ENCODE measurements at places on chromosomes 2 and 18.

DNA sequence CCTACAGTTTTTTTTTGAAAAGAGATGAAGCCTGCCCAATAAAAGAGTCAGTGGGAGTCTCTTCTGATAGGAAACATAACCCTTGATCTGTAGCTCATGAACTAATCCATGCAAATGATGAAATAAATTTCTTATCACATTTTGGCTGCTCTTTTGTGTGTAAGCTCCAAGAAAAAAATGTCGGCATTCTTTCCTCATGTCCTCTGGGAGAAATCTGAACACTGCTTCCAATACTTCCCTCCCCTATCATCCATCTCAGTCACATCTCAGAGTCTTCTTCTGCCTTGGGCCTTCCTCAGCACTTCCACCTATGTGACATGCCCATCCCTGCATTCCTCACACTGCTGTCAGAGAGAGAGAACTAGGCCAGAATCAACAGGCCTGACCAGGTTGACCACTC lies 395.7 kb upstream of the ST6GAL2 start:
- no peak for DNase-seq

- no peak for DNase-seq
Observed at GRCh38 chr2:80568011-80568410, 263.5 kb upstream of the LRRTM1 start.

DNA sequence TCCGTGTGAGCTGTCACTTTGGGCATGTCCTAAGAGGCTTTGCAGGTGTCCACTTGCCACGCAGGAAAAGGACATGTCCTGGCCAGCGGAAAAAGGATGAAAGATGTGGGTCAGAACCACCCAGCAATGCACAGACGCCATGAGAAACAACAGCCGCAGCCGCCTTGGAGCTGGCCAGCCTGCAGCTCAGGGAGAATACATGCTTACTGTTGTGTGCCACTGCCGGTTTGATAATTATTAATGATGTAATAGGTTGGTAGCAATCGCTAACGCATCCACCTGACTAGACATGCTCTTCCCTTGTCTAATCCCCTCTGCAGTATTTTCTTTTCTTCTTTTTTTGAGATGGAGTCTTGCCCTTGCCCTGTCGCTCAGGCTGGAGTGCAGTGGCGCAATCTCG lies 221.7 kb downstream of the HAUS1 start:
- DNase-seq, result no peak

DNA sequence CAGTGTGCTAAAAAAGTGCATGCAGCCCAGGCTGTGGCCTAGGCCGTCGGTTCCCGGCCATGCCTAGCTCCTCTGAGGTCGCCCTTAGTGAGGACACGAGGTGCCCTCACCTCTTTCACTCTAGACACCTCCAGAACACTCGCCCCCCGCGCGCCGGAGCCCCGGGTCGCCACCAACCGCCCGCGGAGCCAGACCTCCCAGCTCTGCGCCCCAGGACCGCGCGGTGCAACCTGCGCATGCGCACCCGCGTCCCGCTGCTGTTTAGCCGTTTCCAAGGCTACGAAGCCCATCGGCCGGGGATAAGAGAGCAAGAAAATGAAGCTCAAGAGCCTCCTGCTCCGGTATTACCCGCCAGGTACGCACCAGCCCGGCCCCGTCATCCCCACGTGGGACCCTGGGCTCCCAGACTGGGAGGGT lies at the start of gene DAW1:
TSS of gene DAW1 (plus strand) at position 257 of the 417 bp plus-strand sequence. CDS start at position 316, 59 bp downstream.
- no peak for DNase-seq

Measured in NCI-H1694 (cell line).